Inflammatory macrophage (primary cell): ENCODE measurements at places on chromosomes 3 and 15.

DNA sequence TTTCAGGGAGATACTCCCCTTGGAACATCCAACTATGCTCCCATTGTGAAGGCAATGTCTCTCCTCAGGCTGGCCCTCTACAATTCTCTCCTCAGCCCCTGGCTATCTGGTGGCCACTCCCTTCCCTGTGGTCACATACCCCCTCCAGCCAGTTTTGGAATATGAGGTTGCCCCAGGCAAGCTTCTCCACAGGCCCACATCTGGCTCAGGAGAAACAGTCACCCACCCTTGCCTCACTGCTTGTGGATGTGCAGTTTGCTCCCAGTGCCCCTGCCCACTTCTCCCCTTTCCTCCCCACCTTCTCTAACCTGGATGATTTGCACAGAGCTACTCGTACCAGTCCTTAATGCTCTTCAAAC lies 15.7 kb upstream of the TIPARP start:
- DNase-seq, result no peak

DNA sequence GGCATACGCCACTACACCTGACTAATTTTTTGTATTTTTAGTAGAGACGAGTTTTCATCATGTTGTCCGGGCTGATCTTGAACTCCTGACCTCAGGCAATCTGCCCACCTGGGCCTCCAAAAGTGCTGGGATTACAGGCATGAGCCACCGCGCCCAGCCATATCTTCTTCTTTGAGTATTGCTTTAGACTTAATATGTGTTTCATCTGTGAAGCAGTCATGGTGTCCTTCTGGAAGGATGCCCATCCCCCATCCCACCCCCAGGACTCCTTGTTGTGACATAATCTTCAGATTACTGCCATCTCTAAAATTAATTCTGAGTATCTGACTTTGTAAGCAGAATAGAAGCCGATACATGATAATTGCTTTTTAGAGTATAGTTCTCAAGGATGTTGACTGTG lies 57.7 kb downstream of the KLHL25 start:
- DNase-seq, result no peak

- DNase-seq, result no peak
These were observed 151.0 kb downstream of the CHSY1 start for GRCh38 chr15:101100593-101101442.

GRCh38 chr3:46883054-46883829 lies 5.7 kb downstream of the PTH1R start:
- DNase-seq, result no peak

DNA sequence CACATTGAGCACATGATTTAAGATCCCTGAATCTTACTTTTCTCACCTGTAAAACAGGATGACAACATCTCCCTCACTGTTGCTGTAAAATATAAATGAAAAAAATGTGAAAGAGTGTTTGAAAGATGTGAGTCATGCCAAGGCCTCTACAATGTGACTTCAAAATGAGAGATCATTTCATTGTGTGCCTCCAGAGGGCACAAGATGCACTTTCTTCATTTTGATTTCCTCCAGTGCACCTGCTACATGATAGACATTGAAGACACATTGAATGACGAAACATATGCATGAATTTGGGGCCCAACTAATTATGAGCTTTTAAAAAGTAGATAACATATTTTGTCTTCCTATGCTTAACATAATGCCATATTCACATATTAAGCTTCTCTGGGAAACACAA lies 170.3 kb downstream of the MOBP start:
- DNase-seq, result peak; percentile 44

DNA sequence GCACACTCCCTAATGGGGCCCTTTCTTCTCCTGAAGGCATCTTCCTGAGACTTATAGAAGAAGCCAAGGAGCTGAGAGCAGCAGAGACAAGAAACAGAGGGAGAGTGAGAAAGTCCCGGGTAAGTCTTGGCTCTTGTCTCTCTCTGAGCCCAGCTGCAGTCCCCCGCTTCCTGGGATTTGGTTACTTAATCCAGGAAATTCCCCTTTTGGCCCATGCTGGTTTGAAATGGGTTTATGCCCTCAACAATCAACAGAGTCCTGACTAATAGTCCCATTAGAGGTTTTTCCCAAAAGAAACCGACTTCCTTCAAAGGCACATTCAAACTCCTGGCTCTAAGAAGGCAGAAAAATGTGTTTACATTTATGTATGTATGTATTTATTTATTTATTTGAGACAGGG lies 22.0 kb downstream of the TMEM158 start:
- DNase-seq, result no peak

- DNase-seq, result no peak
These were observed 81.9 kb downstream of the MITF start for GRCh38 chr3:69821133-69821532.

DNA sequence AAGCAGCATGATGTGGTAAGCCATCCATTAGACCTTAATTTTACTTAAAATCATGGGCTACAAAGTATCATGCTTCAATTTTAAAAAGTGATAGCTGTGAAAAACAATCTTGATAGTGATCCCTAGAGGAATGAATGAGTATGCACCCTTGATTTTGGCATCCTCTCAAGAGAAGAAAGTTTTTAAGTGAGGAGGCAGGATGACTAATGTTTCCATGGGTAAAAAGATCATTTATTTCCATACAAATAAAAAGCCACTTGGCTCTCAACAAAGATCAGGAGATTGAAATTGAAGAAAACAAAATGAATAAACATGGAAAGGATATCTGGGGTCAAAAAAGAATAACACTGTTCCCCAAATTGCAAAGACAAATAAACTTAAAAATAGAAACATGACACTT lies 305.4 kb downstream of the MEX3B start:
- no peak for DNase-seq

DNA sequence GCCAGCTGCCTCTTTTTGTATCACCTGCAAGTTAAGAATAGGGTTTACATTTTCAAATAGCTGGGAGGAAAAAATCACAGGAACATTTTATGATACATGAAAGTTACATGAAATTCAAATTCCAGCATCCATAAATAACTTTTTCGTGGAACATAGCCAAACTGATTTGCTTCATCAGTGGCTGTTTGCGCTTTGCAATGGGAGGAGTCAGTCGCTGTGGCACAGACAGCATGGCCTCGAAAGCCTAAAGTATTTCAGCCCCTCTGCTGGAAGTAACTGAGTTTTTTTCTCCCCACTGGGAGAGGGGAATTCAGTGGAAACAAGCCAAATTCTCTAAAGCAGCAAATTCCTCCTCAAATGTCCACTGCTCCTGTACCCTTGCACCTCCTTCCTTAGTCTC lies 271.9 kb downstream of the SUCLG2 start:
- DNase-seq, result no peak

GRCh38 chr15:44081026-44082013 lies 113.8 kb downstream of the FRMD5 start:
- no peak for DNase-seq

- DNase-seq, result peak; percentile 22
These were observed 8.1 kb upstream of the SLC9A9 start for GRCh38 chr3:143856252-143856970.

DNA sequence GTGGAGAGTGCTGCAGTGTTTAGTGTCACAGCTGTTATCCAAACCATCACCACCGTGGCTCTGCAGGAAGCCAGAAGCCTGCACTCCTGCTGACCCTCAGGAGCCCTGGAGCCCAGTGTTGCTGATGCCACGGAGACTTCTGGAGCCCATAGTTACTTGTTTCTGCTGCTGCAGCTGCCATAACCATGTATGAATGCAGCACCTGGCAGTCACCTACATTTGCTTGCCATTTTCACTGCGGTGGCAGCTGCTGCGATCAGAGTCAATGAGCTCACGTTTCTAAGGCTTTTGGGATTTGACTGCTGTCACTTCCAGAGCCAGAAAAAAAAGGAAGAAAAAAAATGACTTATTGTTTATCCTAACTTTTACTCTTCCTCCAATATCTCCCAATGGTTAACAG lies 299.2 kb upstream of the THRB start:
- DNase-seq, result no peak

GRCh38 chr3:13483286-13483685 lies 3.2 kb downstream of the HDAC11 start:
- DNase-seq, result no peak

- no peak for DNase-seq
These were observed 1.1 kb downstream of the SH2D7 start for GRCh38 chr15:78093242-78094020.

DNA sequence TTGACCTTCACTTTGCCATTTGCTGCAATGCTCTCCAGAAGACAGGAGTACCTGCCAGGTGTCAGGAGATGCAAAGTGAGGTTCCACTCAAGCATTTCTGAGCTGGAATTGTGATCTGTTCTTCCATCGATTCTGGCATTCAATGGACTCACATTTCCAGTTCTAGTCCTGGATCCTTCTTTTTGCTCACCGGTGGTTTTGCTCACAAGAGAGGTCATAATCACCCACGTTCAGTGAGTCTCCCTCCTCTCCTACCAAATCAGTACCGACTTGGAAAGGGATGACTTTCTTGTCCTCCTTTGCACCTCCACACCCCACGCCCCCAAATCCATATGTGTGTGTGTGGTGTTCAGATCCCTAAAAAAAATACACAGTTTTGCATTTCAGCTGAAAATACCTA lies 206.7 kb upstream of the IGF1R start:
- DNase-seq, result no peak

DNA sequence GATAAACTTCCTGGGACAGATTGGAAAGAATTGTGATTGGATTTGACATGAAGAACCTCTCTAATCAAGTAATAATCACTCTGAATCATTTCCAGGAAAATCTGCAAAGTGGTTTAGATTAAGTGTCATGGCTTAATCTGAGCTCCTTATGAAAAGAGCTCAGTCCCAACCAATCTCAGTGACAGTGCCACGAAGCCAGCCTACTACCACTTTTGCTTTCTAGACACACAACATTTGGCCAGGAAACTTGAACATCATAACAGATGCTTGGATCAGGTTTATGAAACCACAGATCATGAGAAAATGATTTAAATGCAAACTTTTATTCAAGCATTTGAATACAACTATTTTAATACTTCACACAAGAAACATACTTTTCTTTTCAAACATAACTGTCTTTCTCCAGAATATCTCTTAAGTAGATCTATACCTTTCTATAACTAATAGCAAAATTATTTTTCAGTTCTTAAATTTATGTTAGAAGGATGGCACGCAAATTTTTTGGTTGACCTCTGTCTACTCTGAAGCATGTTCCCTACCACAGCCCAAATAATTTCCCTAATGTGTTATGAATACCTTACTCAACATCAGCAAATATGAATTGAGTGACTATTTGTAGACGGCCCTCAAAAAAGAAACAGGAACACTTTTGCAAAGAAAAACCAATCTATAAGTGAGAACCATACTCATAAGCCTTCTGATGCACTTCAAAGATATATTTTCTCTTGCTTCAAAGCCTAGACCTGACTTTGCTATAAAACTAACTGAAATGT lies 495.0 kb upstream of the ZNF385D start:
- no peak for DNase-seq

GRCh38 chr3:126158912-126159454 lies 21.4 kb downstream of the ALDH1L1 start:
- DNase-seq, result no peak

GRCh38 chr3:141231101-141231951 lies at the start of gene PXYLP1:
Gene PXYLP1, plus strand, starts transcription at chr3:141231825. Its CDS starts 28,351 bp downstream, at chr3:141260176.
- DNase-seq, result peak; percentile 90

GRCh38 chr3:18354701-18355100 lies 70.4 kb downstream of the SATB1 start:
- no peak for DNase-seq

DNA sequence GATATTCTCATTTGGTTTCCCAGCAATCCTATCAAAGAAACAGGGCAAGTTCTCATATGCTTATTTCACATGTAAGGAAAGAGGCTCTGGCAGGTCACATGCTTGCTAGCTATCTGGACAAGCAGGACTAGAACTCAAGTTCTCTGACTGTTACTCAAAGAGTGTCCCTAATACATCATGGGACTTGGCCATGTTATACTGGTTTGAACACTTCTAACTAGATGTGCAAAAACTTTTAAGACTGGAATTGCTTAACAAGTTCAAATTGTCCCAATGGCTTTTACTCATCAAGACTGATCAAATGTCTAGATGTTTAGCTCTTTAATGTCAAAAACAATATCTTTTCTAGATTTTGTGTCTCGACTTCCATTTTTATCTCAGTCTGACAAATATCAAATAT lies 6.8 kb downstream of the GATM start:
- DNase-seq, result no peak

DNA sequence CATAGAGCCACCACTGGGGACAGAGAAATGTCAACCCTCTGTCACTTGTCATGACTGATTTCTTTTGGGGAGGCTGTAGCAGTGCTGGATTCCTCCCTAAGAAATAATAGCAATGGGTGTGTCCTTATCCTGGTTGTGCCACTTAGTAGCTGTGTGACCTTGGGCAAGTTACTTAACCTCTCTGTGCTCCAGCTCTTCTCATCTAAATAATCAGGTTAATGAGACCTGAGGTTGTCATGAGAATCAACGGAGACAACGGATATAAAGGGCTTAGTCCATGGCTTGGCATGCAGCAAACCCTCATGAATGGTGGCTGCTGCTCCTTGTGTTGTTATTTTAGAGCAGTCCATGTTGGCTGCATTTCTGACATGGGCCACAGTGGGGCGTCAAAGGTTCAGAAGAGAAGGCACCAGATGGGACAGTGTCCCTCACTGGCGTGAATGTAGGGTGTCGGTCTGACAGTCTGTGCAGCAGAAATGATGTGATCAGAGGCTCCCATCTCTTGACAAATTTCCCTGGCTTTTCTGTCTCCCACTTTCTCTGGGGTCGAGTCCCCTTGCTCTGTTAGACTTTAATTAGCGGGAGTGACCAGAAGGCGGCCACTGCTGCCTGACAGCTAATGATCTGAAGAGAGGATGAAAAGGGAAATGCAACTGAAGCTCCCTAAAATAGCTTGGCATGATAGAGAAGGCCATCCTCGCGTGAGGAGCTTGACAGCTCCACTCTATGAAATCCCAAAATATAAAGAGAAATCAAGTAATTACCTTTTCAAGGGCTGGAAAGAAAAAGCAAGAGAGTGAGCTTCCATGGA lies 209.4 kb downstream of the CADPS start:
- DNase-seq, result peak; percentile 6

GRCh38 chr3:54862526-54862925 lies 65.3 kb downstream of the LRTM1 start:
- peak; percentile 20 for DNase-seq

- DNase-seq, result no peak
These were observed 27.1 kb upstream of the SEMA3F start for GRCh38 chr3:50128001-50128400.

- no peak for DNase-seq
These were observed 24.1 kb upstream of the MINAR1 start for GRCh38 chr15:79408041-79408440.

GRCh38 chr15:71079208-71080044 lies 35.8 kb upstream of the THSD4 start:
- DNase-seq, result no peak

GRCh38 chr15:36117296-36117787 lies 462.1 kb upstream of the CDIN1 start:
- no peak for DNase-seq

DNA sequence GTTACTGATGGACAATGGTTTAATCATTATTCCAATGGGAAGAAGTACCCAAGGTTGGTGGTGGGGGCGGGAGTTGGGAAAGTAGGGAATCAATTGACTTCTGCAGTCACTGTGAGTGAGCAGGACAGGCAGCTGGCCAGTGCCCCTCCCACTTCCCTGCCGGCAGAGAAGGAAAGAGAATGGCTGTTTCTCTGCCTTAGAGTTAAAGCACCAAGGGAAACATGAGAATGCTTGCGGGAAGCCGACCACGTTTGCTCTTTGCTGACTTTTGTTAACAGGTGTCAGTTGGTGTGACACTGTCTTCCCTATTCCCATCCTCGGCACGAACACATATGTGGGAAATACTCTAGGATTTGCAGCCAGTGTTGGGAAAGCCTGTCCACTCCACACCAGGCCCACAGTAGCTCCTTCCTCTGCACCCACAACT lies 33.5 kb upstream of the MFSD1 start:
- no peak for DNase-seq
